ENCODE measurements at places on chromosomes 1 and 21.

GRCh38 chr21:22115746-22116145, 1117.5 kb downstream of the NCAM2 start:
- no peak overlapping the region for H3K27ac ChIP-seq
- DNase-seq, result no peak
- peaks cover 10% of the 10 kb centered on the region for H3K4me1 ChIP-seq

GRCh38 chr1:4108331-4108730, 208.3 kb upstream of the C1orf174 start:
- no peaks in the 10 kb centered on the region for H3K4me1 ChIP-seq
- H3K4me3 ChIP-seq, result no peak overlapping the region
- DNase-seq, result no peak
- H3K27me3 ChIP-seq, result no peaks in the 10 kb centered on the region

DNA sequence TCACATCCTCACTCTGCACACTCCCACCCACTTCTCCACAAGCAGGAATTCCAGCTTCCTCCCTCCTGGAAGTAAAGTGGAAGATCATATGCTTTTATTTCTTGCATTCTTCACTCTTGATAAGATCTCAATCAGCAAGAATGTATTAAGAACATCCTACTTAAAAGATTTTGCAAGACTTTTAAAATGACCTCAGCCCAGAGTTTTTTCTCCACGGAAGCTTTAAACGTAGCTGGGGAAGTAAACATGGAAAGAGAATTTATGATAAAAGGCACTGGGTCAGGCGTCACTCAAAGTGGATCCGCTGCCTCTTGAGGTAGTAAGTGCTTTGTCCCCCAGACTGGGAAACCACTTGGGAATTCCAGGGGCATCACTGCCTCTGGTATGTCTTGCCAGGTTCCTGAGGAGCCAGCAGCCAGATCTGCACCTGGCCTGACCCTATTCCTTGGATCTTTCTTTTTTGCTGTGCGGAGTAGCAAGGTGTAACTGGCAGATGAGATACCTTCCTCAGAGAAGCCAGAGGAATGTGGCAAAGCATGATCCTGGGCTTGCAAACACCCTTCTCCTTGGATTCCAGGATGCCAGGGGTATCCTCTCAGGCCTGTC, 33.9 kb downstream of the CDK18 start:
- peak; percentile 2 for DNase-seq
- H3K27me3 ChIP-seq, result no peaks in the 10 kb centered on the region
- no peak overlapping the region for H3K4me3 ChIP-seq
- no peak overlapping the region for H3K27ac ChIP-seq
- no peaks in the 10 kb centered on the region for H3K4me1 ChIP-seq

GRCh38 chr21:33578214-33578613, 10.3 kb downstream of the DONSON start:
- H3K4me3 ChIP-seq, result no peak overlapping the region
- H3K27ac ChIP-seq, result no peak overlapping the region

GRCh38 chr21:34881839-34882371, 167.2 kb downstream of the RUNX1 start:
- H3K36me3 ChIP-seq, result no peaks in the 10 kb centered on the region
- H3K27me3 ChIP-seq, result no peaks in the 10 kb centered on the region
- H3K4me1 ChIP-seq, result peaks cover 27% of the 10 kb centered on the region

GRCh38 chr1:231827337-231828105, 200.9 kb downstream of the DISC1 start:
- H3K36me3 ChIP-seq, result no peaks in the 10 kb centered on the region
- peaks cover 3% of the 10 kb centered on the region for H3K4me1 ChIP-seq
- H3K27ac ChIP-seq, result no peak overlapping the region
- no peak for DNase-seq
- no peak overlapping the region for H3K4me3 ChIP-seq

- peaks cover 18% of the 10 kb centered on the region for H3K4me1 ChIP-seq
- DNase-seq, result no peak
- no peaks in the 10 kb centered on the region for H3K27me3 ChIP-seq
- H3K36me3 ChIP-seq, result no peaks in the 10 kb centered on the region
These were observed 17.1 kb downstream of the RC3H1 start for GRCh38 chr1:174005032-174005431.

DNA sequence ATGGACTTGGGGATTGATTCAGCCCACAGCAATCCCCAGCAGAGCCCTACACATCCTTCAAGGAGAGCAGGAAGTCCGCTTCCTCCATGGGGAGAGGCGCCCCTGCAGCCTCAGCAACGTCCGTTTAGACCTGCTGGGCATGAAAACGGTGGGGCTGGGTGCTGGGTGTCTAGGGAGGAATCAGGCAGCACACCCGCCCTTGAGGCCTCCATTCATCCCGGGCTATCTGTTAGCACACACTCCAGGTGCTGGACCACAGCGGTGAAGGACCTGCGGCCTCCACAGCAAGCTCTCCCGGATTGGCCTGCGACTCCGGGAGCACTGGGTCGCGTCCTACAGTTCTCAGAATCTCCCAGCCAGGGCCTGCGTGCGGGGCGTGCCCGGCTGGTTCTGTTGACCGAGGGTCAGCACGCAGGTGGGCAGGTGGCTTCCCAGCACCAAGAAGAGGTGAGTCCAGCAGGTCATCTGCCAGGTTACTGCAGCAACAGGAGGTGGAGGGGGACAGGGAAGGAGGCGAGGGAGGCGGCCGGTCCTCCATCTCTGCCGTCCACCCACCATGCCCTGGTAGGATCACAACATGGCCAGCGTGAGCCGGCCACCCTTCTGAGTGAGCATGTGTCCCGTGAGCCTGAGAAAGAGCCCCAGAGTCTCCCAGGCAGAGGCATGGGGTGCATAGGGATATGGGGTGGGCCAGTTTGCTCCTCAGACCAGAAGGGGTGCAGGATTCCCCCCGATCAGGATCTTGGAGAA, 96.6 kb downstream of the RIPK4 start:
- H3K36me3 ChIP-seq, result no peaks in the 10 kb centered on the region
- no peaks in the 10 kb centered on the region for H3K27me3 ChIP-seq
- DNase-seq, result no peak
- H3K4me3 ChIP-seq, result no peak overlapping the region

All from body of pancreas (tissue), 4 donors.